ENCODE measurements at places on chromosomes 1 and 21.

- DNase-seq = no peak
These were observed 347.4 kb upstream of the B3GALT2 start for GRCh38 chr1:193533853-193534252.

DNA sequence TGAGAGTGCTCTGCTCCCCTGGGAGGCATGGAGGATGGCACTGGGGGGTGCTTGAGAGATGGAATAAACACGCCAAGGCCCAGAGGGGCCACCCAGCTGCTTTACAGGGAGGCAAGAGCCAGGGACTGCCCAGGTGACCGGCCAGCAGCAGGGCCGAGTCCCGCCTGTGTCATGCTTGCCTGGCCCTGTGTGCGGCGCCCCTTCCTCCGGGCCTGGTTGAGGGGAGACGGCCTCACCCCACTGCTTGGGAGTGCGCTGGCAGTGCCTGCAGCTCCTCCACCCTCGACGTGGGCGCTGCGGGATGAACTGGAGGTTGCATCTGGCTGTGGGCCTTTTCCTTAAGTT lies 33.1 kb upstream of the COL6A2 start:
- no peak for DNase-seq

- no peak for DNase-seq
These were observed 35.1 kb downstream of the FGGY start for GRCh38 chr1:59331686-59332620.

GRCh38 chr1:20448671-20449071 lies 37.3 kb downstream of the CAMK2N1 start:
- DNase-seq = no peak

DNA sequence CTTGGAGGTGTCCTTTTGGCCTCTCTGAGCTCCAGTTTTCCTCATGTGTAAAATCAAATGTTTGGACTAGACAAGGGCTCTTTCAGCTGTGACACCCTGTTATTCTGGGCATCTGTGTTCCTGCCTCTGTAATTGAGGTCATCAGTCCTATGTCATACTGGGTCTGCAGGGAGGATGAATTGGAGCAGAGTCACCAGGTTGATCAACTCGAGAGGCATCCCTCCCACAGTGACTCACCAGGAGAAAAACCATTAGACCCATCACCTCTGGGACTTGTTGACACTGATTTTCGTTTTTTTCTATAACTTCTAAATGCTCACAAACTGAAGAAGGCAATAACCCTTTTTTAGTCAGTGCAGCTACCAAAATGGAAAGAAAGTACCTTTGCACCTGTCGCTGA lies 82.2 kb downstream of the ST6GALNAC5 start:
- no peak for DNase-seq

- DNase-seq = no peak
These were observed 333.6 kb downstream of the NPHP4 start for GRCh38 chr1:5658340-5659316.

DNA sequence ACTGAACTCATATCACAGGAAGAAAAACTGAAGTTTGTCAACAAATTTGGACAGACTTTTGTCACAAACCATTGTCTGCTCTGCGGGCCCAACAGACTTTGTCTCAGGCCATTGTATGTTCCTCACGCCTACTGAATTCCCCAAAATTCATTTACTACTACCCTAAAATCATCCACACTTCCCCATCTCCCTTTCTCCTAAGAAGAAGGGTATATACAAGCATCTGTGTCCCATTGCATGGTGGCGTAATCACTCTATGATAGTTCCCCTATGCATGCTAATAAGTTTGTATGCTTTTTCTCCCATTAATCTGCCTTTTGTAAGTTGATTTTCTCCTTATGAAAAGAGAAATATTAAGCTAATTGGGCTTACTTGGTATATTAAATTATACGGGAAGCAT lies 54.9 kb upstream of the ATF3 start:
- DNase-seq = no peak

DNA sequence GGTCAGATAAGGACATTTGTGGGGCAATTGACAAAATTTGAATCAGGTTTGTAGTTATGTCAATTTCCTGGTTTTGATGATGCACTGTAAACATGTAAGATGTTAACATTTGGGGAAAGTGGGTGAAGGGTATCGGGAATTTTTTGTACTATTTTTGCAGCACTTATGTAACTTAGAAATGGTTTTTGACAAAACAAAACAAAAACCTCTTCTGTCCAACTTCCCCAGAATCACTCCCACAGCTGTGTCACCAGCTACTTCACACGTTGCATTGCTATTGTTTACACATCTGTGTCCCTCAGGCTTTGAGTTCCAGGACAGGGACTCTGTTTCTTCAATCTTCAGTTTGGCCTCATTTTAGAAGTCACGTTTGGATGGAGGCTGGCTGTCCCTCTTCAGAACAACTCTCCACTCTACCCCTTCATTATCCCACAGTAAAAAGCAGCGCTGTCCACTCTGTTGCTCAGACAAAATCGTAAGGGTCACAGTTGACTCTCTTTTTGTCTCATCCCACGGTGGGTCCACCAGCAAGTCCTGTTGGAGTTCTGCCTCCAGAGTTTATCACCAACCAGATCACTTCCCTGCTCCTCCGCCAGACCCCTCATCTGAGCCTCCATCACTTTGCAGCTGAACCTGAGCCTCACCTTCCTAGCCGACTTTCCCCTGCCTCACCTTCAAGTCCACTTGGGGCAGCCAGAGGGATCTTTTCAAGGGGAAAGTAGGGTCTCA lies 63.2 kb downstream of the NENF start:
- no peak for DNase-seq

GRCh38 chr1:85360730-85361493 lies 84.5 kb upstream of the BCL10 start:
- no peak for DNase-seq

- no peak for DNase-seq
These were observed 35.8 kb upstream of the PLXNA2 start for GRCh38 chr1:208279826-208280588.

GRCh38 chr1:206586501-206587445 lies 25.5 kb downstream of the EIF2D start:
- DNase-seq = no peak

- no peak for DNase-seq
These were observed 2.4 kb downstream of the CCDC17 start for GRCh38 chr1:45621501-45621836.

- no peak for DNase-seq
These were observed 7.1 kb downstream of the TCP10L start for GRCh38 chr21:32578107-32578691.

- DNase-seq = no peak
These were observed 23.0 kb upstream of the ABCD3 start for GRCh38 chr1:94395231-94395630.

DNA sequence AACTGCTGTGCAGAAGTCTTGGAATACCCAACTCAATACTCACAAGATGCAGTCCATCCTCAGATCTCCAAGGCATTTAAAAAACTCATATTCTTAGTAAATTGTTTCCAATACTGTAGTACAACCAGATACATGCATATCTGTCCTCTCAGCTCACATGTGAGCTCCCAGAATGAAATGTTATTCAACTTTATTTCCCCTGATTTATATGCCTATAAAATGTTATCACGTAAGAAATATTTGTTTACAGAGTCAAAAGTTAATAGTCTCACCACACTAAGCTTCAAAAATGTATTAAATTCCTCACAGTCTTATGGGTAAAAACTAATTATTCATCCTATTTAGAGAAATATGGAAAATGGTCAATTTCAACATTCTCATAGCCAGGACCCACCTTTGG lies 56.6 kb downstream of the LTN1 start:
- DNase-seq = no peak

DNA sequence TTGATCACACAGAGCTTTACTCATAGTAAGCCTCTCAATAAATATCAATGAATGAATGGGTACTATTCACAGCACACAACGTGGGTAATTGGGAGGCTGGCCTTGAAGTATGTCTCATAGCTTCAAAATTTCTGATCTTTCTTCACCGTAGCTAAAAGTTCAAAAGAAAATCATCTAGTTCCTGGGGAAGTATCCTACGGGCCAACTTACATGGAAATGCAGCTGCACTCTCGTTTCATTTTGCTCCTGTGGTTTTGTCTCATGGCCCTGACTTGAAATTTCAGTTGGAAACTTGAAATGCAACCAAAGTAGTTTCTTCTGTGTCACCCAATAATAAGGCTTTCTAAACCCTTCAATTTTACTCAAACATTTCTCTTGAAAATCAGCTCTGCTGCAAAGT lies 76.1 kb upstream of the CNIH3 start:
- DNase-seq = no peak

- no peak for DNase-seq
These were observed 4.4 kb downstream of the PLEKHO1 start for GRCh38 chr1:150154143-150154542.

DNA sequence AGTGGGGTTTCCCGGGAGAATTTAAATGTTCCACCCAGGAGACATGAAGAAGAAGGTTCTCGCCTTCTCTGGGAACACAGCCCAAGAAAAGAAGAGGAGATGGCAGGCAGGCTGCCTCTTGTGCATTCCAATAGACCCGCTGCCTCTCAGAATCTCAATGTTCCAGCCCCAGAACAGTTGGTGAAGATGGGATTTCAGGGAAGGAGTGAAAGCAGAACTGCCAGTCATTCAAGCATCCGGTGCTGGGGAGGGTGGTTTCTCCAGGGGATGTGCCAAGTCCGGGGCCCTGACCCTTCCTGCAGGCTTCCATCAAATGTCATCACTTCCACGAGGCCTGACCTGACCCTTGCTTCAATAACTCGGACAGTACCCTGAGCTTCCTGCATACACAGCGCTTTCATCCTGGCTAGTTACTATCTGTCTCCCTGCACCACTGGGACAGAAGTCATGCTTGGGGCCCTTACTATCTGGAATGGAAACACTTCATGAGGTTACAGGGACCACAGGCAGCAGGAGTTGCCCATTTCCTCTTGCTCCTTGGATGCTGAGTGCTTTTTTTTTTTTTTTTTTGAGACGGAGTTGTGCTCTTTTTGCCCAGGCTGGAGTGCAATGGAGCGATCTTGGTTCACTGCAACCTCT lies 386.6 kb upstream of the POU3F1 start:
- no peak for DNase-seq

GRCh38 chr1:38570657-38570975 lies 289.0 kb downstream of the RRAGC start:
- no peak for DNase-seq

DNA sequence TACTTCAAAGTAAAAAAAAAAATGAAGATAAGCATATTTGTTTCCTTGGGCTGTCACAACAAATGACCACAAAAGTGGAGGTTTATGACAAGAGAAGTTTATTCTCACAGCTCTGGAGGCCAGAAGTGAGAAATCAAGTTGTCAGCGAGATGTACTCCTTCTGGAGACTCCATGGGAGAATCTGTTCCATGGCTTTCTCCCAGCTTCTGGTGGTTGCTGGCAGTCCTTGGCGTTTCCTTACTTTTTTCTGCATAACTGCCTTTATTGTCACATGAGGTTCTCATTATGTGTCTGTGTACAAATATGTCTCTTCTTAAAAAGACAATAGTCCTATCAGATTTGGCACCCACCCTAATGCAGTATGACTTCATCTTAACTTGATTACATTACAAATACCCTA lies 398.3 kb downstream of the KCNT2 start:
- no peak for DNase-seq

DNA sequence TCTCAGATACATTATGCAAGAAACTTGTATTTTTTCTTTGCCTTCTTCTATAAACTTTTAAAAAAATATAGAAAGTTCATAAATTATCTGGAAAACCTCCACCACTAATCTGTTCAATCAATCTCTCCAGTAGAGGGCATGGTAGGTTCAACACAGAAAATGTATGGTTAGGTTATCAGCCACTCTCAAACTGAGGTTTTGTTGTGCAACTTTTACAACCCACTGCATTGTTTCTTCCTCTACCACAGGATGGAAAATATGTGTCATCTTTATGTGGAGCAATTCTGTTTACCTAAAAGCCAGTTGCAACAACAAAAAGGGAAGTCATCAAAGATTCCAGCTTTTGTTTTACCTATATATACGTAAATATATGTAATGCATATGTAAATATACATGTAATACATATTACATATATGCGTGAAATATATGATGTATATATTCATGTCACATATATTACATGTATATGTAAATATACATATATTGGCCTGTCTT lies 3.0 kb upstream of the RGS2 start:
- DNase-seq = peak; percentile 61

GRCh38 chr1:106022312-106022902 lies 1034.1 kb upstream of the PRMT6 start:
- DNase-seq = peak; percentile 10

- no peak for DNase-seq
These were observed 39.3 kb downstream of the TRIM62 start for GRCh38 chr1:33142483-33143064.

DNA sequence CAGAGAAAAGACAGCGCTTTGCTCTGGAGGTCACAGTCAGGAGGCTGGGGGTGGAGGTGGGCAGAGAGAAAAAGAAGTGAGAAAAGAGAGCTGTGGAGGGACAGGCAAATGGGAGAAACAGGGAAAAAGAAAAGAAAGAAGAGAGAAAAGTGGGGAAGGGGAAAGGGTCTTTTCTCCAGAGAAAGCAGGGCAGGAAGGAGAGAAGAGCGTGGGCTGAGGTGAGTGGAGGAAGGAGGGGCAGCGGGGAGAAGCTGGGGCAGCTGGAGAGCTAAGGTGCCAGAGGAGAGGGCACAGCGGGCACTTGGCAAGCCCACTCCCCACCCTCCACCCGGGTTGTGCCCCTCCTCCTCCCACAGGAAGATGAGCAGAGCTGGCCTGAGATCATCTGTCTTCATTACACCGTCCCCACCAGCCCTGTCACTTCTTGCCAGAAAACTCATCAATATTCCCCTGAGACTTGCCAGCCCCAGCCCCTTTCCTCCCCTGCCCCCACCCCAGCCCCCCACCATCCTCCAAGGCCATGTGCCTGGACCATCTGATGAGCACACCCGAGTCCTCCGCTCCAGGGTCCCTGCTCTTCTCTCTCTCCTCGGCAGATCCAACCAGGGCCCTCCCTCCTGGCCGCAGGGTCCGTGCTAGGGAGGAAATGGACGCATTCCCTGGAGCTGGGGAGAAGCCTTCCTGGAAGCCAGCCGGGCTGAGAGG lies 17.0 kb upstream of the BLACAT1 start:
- DNase-seq = peak; percentile 32

DNA sequence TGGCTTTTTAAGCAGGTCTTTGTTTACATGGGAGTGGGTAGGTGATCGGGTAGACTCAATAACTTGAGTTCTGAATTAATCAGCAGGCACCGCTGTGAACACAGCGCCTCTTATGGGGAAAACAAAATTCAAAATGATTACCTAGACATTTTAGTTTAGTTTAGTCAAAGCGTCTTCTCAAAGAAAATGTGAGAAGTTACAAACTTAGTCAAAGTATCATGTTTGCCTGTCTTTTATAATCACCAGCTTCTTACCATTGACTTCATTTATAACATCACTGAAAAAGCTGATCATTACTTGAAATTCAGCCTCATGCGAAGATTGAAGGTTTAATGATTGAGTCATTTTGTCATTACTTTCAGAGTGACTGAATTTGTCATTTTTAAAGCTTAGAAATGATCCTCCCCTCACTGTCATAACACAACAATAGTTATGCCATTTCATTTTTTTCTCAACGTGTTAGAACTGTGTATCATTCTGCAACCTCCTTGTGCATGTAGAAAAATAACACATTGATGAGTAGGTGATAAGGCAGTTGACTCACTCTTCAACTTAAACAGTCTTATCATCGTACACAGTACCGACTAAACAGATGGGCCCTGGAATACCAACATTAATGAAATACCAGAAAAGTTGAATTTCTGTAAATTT lies 188.5 kb downstream of the NFIA start:
- DNase-seq = no peak

- DNase-seq = peak; percentile 66
These were observed 187.5 kb upstream of the C21orf91 start for GRCh38 chr21:18006691-18007090.

GRCh38 chr1:16249596-16250241 lies 12.7 kb upstream of the CPLANE2 start:
- DNase-seq = peak; percentile 65

GRCh38 chr1:44371206-44371605 lies 16.1 kb upstream of the ERI3 start:
- no peak for DNase-seq

Measured in NCI-H1092 treated with DMSO at 0.1 percent for 48 hours (cell line).